ENCODE measurements at places on chromosomes 3 and 15.

- DNase-seq: no peak
Measured at GRCh38 chr3:87191641-87192040, 35.5 kb upstream of the CHMP2B start.

DNA sequence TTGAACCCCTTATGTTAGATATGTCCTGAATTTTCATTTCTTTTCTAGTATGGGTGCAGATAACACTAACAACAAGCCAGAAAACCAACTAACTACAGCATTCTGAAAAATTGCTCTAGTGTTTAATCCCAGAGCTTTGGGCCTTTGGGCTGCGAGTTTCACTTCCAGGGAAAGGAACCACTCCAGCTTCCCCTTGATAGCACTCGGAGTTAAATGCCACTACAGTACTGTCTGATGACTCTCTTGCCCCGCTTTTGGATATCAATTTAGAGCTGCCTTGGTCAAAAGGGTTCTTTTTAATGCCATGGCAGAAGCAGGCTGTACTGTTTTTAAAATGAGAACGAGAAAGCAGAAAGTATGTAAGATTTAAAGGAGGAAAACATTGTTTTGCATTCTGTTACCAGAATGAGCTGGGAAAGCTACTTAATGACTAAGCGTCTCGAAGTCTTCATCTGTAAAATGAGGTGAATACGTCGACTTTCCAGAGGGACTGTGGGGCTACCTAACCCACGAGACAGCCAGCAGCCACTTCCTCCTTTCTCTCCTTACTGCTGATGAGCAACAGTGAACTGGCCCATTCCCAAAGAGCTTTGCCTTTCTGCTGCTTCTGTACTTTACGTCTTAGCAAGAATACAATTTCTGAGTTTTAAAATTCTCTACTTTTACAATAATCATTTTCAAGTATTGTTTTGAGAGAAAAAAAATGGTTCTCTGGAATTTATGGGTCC, 299.3 kb upstream of the LYSMD4 start:
- DNase-seq: no peak

DNA sequence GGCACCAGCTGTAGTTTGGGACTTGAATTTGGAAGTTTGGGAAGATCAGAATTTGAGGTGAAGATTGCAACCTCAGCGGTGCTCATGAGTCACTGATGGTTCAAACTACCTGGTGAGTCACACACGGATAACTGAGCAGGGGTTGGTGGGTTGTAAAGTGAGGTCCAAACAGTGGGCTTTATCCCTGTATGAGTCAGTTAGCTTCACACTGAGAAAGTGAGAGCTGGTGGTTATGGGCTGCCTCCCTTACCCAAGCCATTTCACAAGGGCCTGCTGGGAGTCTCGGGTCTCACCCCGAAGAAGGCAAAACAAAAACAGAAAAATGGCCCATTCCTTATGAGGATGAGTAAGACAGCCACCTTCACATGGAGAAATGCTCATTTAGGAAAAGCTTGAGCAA, 77.0 kb downstream of the ITGA11 start:
- DNase-seq: peak; percentile 64

DNA sequence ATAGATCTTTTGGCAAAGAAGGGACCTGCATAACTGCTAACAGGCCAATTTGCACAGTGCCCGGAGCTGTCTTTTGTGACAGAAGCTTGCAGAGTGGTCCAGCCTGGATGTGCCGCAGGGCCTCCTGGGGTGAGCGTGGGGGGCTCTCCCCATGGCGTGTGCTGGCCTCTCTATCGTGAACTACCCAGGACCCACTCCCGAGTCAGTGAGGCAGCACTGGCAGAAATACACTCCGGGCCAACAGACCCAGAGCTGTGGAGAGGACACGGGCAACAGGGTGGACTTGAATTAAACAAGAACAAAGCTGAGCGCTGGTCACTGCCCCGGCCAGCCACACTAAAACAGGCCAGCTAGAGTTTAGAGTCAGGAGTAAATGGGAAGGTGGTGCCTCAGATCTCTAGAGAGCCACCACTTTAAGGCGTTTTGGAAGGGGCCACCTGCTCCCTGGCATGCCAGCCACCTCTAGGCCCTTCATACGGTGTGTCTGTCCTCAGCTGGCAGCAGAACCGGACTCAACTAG, 152.1 kb downstream of the KLF13 start:
- no peak for DNase-seq

DNA sequence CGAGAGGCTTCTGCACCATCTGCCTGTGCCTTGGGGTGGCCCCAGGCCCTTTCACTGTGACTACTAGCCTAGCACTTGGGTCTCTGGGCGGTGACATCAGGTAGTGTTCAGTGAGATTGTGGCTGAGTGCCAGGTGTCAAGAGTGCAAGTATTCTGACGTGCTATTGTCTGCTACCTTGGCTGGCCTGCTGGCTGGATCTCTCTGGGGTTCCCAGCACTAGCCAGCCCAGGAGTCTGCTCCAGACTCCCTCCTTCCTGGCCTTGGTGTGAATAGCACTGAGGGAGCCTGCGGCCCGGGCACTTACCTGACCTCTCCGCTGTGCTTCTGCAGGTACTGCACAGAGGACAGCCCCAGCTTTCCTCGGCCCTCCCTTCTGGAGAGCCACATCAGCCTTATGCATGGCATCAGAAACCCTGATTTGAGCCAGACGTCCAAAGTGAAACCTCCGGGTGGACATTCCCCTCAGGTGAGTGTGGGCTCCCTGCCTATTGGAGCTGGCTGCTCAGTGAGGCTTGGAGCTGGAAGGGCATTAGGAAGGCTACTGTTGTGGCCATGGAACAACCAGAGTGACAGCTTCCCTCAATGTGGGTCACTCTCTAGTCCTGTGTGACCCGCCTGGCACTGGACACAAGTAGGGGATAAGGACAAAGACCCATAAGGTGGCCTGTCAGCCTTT, 17.5 kb upstream of the ALPK3 start:
- DNase-seq: no peak

- DNase-seq: no peak
Measured at GRCh38 chr3:171175741-171176234, 149.3 kb upstream of the SLC2A2 start.

DNA sequence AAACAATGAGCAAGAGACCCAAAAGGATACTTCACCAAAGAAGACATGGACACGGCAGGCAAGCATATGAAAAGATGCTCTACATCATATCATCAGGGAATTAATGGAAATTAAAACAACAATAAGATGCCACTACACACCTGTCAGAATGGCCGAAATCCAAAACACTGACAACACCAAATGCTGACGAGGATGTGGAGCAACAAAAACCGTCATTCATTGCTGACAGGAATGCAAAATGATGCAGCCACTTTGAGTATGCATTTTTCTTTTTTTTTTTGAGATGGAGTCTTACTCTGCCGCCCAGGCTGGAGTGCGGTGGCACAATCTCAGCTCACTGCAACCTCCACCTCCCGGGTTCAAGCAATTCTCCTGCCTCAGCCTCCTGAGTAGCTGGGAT, 19.0 kb downstream of the EDC3 start:
- DNase-seq: no peak

DNA sequence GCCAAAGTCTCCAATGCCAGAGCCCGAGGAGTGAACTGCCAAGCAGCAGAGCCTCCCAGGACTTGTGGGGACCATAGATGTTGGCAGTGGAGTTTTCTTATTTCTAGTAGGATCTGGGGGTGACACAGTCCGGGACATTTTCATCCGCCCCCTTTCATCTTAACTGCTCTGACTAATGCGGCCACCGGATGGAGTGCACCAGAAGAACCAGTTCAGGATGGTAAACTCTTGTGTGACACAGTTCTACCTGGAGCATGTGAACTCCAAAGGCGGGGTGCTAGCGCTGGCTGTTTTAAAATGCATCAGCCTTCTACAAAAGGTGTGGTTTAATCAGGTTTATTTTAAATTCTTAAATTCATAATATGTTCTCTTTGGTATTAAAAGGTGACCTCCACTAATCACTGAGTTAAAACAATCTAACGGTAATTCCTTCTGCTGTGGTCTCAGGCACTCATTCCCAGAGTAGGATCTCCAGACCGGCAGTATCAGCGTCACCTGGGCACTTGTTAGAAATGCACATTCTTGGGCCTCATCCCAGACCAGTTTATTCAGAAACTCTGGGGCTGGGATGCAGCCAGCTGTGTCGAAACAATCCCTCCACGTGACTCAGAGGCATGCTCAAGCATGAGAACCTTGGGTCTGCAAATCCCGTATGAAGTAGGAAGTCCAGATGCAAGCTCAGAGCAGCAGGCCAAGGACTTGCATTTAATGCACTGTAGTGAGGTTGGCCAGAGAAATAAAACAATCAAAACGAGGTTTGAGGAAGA, 105.5 kb downstream of the GABRB3 start:
- DNase-seq: no peak

DNA sequence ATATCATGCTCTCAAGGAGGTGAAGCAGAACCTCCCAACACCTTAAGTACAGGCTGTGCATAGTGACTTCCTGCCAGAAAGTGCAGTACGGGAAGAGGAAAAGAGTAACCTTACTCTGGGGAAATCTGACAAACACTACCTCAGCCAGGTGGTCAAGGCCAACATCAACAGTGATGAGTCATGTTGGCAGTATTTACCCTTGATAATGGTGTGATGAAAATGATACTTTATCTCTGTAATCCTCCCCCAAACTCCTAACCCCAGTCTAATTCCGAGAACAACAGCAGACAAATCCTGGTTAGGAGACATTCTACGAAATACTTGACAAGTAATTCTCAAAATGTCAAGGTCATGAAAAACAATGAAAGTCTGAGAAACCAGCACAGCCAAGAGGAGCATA, 26.5 kb downstream of the ANKDD1A start:
- no peak for DNase-seq

DNA sequence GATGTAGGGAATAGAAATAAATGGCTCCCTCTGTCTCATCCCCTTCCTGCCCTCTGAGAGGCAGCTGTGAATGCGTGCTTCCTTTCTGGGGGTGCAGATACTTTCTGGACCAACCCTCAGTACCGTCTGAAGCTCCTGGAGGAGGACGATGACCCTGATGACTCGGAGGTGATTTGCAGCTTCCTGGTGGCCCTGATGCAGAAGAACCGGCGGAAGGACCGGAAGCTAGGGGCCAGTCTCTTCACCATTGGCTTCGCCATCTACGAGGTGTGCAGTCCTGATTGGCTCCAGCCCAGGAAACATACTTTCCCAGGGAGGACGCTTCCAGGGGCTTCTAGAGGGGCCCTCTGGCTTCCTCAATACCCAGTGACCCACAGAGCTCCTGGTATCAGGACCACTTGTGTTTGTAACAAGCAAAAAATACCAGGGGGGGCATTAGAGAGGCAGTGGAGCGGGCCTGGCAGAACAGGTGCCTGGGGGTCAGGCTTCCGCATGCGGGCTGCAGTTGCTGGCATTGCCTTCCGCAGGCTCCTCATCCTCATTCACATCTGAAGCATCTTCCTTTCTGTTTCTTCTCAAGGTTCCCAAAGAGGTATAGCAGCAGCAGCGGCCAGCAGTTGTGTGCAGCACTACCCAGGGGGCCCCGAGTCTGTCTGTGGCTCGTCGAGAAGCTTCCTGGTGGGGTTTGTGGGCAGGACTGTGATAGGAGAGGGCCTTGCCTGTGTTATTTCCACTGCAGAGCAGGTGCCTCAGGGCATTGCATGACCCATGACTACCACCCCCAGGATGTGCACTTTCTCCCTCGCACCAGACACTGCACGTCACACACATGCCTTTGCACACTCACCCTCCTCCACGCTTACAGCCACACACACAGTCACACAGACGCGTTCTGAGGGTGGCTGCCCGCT, 42.5 kb downstream of the CAPN3 start:
- DNase-seq: no peak

DNA sequence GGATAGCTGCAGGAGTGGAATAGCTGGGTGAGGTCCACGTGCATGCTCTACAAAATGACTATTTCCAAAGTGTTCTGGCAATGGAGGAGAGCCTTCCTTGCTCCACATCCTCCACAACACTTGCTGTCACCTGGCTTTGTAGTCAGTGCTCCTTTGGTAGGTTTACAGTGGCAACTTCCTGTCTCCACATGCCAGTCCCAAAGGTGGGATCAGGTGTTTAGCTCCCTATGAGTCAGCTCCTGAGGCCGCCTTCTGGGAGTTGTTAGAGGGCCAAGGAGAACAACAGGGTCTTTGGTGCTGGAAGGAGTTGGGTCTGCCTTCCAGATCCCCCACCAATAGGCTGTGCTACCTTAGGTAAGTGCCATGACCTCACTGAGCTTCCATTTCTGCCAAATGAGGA, 15.3 kb upstream of the LIMD1 start:
- DNase-seq: no peak

- no peak for DNase-seq
Measured at GRCh38 chr15:73001840-73002239, 50.4 kb upstream of the NEO1 start.

GRCh38 chr15:98838387-98839259, 169.0 kb downstream of the PGPEP1L start:
- DNase-seq: no peak

DNA sequence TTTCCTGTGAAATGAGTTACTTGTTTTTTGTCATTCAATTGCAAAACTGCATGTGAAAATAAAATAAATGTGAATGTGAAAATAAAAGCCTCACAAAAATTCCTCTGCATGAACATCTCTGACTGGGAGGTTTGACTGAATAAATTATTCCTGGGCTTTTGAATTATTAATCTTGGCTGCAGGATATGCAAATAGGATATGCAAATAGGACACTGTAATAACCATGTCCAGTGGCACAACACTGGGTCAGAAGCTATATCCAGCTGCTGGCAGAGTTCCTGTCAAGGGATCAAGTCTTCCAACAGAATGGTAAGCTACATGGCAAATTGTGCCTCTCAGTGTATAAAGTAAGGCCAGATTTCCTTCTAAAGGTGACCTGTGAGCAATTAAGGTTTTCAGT, at the start of gene SUCNR1:
Gene SUCNR1 (plus strand): TSS at position 246 of the 400 bp plus-strand sequence. CDS start 6,250 bp downstream, outside the sequence.
- no peak for DNase-seq

DNA sequence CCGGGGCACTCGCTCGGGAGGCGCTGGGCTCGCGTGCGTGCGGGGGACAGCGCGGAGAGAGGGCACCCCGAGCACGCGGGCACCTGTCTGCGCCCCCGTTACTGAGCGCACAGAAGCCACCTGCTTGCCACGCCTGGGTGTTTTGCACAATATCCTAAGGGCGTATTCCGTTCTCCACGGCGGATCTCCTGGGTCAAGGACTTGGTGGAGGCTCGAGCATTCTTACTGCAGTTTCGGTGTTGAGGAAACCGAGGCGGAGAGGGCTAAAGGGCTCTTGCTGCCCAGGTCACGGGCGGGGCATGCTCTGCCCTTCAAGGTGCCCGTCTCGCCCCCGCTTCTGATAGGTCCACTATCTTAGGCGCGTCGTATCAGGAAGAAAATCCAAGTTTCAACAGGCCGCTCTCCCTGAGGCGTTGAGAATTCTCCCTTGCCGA, 526 bp downstream of the GPD1L start:
- no peak for DNase-seq

Data from retinal pigment epithelial cell (primary cell).